ENCODE measurements at places on chromosomes 5 and 9.

DNA sequence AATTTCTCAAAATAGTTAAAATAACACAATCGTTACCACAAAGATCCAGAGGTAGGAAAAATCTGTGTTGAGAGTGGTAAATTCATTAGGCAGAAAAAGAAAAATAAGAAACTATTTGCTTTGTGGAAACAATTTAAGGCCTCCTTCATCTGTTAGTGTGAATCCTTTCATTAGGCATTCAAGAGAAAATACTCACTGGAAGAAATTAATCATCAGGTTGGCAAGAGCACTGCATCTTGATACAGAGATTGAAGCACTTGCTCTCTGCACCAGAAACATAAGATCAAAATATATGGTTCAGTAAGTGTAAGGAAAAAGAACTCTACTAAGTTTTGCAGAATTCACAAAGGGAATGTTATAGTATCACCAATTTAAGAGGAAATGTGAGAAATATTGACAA is 44.4 kb downstream of the TTC39B start:
- no peak for DNase-seq

GRCh38 chr9:6656614-6657300 is 11.2 kb upstream of the GLDC start:
- no peak for DNase-seq

- no peak for DNase-seq
Observed at GRCh38 chr5:127517110-127517479, 345 bp upstream of the PRRC1 start.

DNA sequence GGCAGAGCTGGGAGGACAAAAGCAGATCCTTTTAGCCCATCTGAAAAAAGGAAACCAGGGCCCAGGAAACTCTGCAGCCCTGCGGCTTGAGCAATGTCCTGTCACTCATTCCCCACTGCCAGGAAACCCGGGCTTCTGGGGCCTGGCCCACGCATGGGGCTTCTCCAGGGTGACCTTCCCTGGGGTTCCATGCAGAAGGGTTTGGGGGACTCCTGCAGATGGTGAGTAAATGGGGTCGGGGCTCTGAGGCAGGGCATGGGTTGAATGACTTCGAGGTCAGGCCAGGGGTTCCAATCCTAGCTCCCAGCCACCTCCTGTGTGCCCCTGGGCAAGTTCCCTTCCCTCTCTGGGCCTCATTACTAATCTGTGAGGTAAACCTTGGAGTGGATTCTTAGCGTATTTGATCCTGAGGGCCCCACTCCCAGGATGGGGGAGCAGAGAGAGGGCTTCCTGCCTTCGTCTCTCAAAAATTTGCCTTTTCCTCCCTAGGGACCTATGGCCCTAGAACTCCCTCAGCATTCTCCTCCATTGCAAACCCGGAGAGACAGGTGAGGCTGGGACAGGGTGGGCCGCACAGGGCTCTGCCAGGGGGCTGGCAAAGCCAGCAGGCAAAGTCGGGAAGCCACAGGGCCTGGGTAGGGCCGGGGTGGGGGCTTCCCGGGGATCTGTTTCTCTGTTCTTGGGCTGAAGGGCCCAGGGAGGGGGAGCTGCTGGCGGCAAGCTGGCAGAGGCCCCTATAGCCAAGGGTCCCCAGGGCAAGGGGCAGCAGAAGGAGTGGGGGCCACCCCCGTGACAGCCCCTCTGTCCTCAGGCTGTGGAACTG is 25.8 kb downstream of the ADGRD2 start:
- no peak for DNase-seq

Measured in NCI-H446 (cell line).